Mesendoderm (in vitro differentiated cells): ENCODE measurements at places on chromosomes 7 and 10.

- no peak for DNase-seq
Measured at GRCh38 chr10:94240901-94241300, 121.8 kb downstream of the NOC3L start.

DNA sequence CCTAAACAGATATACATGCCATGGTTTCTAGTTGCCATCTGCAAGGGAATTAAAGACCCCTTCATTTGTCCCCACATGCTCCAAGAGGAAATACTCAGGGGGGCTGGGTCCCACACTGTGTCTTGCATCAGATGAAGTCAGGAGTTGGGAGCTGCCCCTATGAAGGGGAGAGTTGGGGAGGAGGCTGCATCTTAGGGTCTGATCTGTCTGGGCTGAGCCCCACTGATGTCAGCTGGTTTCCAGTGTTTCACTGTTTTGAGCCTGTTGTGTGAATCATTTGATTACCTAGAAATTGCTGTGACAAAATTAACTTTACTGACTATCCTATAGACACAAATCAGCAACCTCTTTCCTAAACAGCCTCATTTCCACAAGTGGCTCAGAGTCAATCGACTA is 4.9 kb upstream of the ADCY1 start:
- no peak for DNase-seq

DNA sequence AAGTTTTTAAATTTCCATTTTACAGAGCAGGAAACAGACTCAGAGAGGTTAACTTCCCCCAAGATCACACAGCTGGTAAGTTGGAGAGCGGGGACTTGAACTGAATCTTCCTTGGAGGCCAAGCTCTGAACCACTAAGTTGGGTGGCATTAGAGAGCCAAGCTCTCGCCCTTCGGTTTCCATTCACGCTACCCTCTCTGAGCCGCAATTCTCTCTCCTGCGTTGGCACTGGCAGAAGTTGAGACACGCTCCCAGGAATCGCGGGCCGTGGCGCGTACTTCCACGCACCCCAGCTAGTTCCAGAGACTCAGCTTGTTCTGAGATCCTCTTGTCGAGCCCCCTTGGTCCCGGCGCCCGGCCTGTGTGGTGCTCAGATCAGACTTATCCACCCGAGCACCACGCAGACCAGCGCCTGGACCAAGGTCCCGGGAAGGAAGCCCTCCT is 29.3 kb upstream of the VAX1 start:
- no peak for DNase-seq

- DNase-seq, result no peak
Measured at GRCh38 chr10:32854435-32854834, 103.6 kb downstream of the ITGB1 start.

DNA sequence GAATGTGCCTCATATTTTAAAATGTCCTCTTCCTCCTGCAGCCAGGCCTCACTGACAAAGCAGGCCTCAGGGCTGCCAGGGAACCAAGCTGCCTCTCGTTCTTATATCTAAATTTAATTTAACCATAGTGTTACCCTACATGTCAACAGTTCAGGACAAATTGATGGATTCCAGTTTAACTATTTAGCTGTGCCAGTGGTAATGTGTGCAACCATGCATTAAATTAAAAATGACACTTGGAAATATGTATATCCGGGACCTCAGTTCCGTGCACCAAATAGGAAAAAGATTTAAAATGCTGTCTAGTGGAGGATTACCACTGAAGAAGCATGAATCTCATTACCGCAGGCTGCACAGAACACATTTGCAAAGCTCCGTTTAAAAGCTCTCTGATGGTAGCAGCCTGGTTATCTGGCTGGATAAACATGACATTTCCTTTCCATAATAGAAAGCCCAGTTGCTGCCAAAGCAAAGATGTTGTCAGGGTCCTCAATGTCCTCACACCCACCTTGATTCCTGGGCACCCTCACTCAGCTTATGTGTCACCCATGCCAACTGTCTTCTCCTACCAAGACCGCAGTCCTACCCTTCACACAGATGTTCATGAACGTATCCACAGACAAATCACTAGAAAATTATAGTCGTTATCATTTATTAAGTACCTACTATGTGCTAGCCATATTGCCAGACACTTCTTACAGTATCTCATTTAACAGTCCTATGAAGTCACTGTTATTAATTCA is 73.3 kb upstream of the FRMD4A start:
- DNase-seq, result no peak

- DNase-seq, result no peak
Measured at GRCh38 chr7:1532456-1533254, 2.2 kb downstream of the MAFK start.

DNA sequence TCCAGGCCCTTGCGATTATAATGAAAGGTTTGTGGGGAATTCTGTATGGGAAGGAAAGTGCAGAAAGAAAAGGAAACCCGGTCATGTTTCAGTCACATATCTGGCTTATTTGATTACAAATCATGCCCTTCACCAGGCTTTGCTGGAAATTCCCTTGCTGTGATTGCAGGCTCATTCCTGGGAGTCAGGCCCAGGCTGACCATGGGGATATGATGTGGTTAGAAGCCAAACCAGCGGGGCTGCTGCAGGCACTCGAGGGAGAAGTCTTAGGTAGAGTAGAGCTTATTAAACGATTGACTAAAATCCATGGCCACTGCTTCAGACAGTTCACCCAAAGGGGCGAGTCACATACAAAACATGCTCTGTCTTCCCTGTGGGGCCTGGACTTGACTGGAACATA is 16.2 kb downstream of the PKD1L1 start:
- no peak for DNase-seq

GRCh38 chr7:127927348-127927696 is 103.9 kb downstream of the LRRC4 start:
- DNase-seq, result no peak

DNA sequence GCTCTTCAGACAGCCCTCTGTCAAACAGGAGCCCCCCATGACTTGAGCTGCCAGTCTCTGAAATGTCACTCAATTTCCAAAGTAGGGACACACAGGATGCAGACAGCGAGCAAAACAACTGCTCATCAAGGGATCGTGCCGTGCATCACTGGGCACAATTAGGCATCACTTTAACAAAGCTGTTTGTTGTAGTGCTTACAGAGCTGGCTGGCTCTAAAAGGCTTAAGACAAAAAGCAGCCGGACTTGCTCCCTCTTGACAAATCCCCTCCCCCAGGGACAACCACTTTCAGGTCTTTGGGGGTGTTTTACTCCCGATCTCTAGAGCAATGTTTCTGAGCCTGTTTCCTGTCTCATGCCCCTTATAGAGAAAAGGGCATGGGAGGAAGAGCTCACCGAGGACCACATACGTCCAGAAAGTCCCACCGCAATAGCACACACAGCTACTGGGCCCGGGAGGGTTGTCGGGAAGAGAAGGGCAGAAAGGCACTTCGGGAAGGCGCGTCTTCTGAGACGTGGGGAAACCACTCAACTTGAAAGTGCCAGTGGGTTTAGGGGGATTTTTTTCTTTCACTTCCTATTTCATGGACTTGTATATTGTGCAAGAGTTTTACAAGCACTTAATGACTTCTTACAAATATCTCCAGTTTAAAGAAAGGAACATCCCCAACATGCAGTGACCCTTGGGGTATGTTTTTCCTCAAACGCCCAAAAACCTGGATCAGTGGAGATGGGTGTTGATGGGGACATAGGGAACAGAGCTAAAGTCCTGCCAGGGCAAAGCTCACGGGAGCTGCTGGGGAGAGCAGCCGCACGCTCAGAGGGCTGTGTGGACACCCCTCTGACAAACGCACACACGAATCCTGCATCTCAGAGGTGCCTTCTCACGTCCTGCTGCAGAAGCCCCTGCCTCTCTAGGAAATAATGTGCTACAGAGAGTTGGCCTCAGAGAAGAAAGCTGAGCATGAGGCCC is 27.1 kb downstream of the LRRC20 start:
- no peak for DNase-seq

DNA sequence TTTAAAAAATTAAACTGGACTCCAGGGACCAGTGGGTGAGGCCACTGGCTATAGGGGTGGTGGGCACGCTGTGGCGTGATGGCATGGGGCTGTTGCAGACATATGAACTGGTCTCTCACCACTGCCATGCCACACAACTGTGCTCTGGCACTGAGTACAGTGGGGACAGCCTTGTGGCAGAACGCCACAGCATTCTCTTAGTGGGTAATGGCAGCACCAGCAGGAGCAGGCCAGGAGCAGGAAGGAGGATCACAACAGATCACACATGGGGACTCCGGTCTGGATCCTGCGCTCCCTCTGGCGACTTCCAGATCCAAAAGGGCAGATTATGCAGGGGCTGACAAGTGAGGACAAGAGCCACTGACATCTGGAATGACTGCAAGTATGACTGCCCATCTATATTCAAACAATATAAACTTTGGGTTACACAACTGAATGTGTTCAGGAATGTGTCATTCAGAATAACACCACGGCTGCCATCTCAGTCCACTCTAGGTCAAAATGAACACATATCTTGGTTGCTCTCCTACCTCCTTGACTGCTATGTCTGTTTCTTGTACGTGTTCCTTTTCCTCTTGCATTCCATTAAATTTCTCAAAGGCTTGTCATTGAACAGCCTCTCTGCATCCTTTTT is 176.0 kb downstream of the KMT2E start:
- DNase-seq, result no peak

- DNase-seq, result peak; percentile 37
Measured at GRCh38 chr10:94225589-94225988, 137.2 kb downstream of the NOC3L start.

- no peak for DNase-seq
Measured at GRCh38 chr7:81776161-81776560, 6.3 kb upstream of the HGF start.

GRCh38 chr7:80428161-80429054 is 83.5 kb downstream of the GNAT3 start:
- peak; percentile 83 for DNase-seq

DNA sequence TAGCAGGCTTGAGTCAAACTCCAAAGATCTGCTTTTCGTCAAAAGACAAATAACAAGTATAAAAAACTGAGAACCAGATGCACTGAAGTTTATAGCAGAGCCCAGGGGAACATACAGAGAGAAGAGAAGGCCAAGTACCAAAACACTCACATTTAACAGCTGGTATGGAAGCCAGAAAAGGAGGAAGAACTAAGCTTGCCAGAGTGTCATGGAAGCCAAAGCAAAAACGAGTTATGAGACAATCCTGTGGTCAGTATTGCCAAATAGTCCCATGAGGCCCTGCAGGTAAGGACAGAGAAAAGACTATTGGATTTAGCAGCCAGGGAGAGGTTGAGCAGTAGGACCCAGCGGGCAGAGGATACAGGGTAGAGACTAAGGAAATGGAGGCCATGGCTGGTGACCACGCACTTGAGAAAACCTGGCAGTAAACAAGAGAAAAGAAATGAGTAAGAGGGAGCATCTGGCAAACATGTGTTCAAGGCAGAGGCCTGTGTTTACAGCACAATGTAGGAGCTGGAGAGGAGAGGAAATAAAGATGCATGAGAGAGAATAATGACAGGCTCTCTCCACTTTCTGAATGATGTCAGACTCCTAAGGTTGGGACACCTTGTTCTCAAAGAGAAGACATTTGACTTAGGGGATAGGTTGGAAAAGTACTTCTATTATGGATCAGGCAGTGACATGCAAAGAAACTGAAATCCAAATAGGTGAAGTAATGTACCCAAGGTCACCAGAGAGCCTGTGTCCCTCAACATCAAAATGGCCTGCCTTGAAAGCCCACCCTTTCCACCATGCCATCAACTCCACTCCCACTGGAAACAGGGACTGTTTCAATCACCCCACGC is 9.1 kb downstream of the CREB3L2 start:
- no peak for DNase-seq

DNA sequence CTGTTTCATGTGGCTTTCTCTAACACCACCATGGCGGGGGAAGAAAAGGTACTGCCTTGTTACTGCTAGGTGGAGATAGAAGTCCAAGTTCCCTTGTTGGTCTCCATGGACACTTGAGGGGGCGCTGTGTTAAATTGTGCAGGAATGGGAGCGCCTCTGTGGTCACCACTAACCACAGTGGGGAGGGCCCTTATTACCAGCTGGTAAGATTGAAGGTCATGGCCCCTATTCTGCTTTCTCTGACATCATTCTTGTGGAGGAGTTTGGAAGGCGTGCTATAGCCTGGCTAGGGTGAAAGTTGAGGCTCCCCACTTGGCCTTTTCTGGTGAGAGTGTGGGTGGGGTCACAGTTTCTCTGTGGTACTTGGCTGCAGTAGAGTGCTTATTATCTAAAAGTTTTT is 14.9 kb upstream of the MXI1 start:
- DNase-seq, result peak; percentile 64

- no peak for DNase-seq
Measured at GRCh38 chr7:142716596-142716995, 32.7 kb upstream of the PRSS1 start.

DNA sequence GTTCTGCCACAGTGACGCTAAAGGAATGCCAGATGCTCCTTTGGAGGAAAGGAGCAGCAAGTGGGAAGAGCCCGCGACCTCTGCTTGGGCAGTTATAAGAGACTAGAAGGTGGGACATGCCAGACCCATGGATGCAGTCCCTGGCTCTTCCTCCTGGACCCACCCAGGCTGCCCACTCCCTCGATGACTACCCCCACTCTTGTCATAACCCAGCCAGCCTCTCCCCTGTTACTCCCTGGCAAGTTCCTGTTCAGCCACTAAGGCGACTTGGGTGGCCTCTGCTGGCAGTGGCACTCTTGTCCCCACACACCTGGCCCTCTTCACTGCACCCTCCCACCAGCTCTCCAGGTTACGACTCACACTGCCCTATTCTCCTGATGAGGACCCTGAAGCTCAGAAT is 33.5 kb downstream of the COL13A1 start:
- no peak for DNase-seq

GRCh38 chr10:95457319-95457886 is 103.8 kb downstream of the SORBS1 start:
- no peak for DNase-seq

- DNase-seq, result no peak
Measured at GRCh38 chr7:40782836-40783235, 648.0 kb downstream of the SUGCT start.

GRCh38 chr10:28906415-28906814 is 229.1 kb downstream of the BAMBI start:
- no peak for DNase-seq

GRCh38 chr7:45610660-45611299 is 36.6 kb downstream of the ADCY1 start:
- no peak for DNase-seq

GRCh38 chr10:30662814-30663213 is 33.3 kb upstream of the LYZL2 start:
- DNase-seq, result no peak

DNA sequence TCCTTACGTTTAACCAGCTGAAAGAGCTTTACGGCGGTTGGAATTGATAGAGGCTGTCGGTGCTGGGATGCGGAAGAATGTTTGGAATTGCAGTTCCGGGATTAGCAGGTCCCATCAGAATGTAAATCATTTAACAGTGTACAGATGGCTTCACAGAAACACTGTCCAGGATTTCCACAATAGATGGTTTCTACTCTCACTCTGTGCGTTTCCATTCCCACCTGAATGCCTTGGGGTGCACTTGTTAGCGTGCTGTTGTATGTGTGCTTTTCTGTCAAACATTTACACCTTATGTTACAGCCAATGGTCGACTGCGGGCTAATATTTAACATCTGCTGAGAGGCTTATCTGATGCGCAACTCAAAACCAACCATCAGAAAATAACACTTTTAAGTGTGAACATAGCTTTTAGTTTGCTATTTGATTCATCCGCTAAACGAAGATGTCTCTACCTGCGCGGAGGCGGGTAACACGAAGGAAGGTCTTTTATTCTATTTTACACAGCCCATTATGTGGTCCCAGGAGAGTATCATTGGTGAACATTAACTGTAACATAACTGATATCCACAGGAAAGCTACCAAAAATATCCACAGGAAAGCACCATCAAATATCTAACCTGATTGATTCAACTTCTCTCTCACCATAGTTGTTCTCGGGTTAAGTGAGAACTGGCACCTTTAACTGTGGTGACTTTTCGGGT is 179.0 kb downstream of the PRPF18 start:
- DNase-seq, result no peak
